ENCODE measurements at places on chromosomes 7 and 10.

DNA sequence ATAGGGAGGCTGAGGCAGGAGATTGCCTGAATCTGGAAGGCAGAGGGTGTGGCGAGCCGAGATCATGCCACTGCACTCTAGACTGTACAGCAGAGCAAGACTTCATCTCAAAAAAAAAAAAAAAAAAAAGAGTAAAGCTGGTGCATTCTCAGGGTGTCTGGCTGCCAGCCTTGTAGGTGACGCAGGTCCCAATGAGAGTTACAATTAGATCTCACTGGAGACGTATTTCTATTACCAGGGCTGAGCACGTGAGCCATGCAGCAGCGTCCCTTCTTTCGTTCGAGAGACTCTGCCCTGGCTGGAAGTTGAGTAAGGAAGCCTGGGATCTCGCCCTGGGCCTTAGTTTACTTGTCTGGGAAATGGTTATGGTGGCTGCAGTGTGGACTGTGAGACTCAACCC is 22.4 kb upstream of the ZMIZ1 start:
- no peak for DNase-seq

DNA sequence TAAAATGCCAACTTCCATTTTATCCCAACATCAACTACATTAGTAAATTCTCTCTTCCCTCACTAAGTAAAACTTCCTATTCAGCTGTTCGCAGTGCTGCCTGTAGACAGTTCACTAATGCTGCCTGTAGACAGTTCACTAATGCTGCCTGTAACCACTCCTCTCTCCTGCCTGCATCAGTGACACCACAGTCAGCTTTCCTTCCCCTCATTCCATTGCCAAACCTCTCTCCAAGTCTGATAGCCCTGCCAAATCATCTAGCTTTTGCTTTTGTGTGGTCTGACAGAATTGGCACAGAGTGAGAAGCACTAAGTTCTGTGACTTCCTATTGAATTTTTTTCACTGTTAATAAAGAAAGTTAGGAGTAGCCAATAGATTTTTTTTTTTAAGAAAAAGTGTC is 43.0 kb upstream of the MACC1 start:
- DNase-seq: no peak

DNA sequence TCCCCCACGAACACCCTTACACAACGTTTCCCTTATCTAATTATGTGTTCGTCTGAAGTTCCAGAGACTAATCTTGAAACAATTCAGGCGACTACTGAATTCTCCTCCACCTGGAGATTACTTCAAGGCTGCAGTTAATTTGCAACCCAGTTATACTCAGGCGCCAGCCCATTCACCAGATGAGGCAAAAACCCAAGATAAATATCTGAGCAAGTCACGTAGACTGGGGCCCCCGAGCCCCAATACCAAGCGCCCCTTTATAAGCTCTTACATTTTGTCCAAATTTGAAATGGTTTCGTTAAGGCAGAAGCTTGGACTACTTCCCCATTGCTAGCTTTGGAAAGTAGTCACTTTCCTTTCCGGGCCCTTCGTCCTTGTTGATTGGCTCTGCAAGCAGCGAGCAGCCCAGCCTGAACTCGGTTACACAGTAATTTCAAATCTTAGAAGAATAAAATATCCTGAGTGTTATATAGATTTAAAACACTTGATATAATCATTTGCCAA is 1.2 kb downstream of the TPK1 start:
- DNase-seq: no peak

DNA sequence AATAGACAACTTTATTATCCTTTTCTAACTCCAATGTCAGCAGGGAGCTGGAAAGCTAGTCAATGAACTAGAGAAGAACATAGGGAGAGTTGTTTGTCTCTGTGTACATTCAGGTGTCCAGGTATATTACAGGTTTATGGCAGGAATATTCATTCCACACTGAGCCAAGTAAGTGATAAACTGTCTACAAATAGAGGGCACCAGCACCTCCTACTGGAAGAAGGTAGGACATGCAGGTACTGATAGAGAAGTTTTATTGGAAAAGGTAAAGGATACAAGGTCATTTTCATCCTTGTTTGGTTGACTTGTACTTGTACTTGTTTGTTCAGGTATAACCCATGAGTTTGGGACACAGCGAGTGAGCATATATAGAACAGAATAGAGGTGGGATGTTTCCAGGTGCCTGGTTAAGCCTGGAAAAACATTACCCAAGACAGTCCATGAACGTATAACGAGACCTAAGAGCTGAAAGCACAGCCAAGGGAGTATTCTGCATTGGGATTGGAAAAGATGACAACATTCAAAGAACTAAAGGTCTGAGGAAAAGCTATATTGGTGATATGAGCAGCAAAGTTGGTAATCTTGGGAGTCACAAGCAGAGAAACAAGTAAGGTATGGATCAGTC is 61.4 kb upstream of the PPP1R3C start:
- no peak for DNase-seq

- no peak for DNase-seq
Observed at GRCh38 chr10:132503581-132504421, 33.8 kb upstream of the INPP5A start.

DNA sequence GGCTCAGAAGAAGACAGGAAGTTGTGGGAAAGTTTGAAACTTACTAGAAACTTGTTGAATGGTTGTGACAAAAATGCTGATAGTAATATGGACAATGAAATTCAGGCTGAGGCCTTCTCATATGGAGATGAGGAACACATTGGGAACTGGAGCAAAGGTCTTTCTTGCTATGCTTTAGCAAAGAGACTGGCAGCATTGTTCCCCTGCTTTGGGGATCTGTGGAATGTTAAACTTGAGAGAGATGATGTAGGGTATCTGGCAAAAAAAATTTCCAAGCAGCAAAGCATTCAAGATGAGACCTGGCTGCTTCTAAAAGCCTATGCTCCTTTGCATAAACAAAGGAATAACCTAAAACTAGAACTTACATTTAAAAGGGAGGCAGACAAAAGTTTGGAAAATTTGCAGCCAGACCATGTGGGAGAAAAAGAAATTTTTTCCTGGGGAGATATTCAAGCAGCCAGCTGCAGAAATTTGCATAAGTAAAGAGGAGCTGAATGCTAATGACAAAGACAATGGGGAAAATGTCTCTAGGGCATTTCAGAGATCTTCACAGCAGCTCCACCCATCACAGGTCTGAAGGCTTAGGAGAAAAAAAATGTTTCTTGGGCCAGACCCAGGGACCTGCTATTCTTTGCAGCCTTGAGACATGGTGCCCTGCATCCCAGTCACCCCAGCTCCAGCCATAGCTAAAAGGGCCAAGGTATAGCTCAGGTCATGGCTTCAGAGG is 16.5 kb upstream of the KCND2 start:
- DNase-seq: no peak
